ENCODE measurements at places on chromosomes 3 and 15.

GRCh38 chr3:43031485-43031884 lies 52.4 kb downstream of the GASK1A start:
- DNase-seq, result no peak

DNA sequence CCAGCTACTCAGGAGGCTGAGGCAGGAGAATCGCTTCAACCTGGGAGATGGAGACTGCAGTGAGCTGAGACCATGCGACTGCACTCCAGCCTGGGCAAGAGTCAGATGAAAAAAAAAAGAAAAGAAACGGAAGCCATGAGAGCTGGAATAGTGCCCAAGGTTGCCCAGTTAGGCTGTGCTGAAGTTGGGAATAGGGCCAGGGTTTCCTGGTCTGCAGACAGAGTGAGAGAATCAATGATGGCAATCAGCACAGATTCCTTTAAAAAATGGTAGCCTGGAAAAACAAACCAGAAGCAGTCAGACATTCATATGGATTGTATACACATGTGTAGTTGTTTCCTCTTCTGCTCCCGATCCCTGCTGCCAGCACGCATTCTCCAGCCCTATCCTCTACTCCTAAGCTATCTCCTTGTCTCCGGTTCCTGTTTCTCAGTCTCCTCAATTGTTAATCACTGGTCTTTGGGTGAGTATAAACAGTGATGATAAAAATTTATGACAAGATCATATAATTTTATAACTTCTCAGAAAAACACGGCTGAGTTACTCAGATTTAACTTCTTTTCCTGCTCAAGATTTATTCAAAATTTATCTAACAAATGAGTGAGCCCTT lies 316.2 kb upstream of the UMPS start:
- no peak for DNase-seq

- DNase-seq, result no peak
Observed at GRCh38 chr3:154602241-154602640, 172.3 kb upstream of the GPR149 start.

- DNase-seq, result no peak
Observed at GRCh38 chr3:156668073-156668763, 6.2 kb upstream of the TIPARP start.

- peak; percentile 6 for DNase-seq
Observed at GRCh38 chr15:64566629-64567427, 106.5 kb downstream of the ZNF609 start.

DNA sequence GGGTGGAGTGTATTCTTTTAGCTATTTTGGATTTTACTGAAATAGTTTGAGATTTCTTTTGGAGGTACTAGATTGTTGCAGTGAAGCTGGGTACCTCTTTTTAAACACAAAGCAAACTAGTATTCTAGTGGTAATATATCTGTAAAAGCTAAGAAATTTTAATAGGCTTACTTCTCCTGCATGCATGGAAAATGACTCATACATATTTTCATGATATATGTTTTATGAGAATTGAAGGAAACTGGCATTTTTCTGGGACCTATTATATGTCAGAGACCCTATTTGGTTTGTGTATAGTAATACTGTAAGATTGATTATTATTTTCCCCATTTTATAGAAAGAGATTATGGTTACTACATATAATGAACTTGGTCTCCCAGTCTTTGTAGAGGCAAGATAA lies 851.0 kb downstream of the DIPK2A start:
- DNase-seq, result no peak

GRCh38 chr3:110227991-110228390 lies 843.6 kb upstream of the NECTIN3 start:
- no peak for DNase-seq

DNA sequence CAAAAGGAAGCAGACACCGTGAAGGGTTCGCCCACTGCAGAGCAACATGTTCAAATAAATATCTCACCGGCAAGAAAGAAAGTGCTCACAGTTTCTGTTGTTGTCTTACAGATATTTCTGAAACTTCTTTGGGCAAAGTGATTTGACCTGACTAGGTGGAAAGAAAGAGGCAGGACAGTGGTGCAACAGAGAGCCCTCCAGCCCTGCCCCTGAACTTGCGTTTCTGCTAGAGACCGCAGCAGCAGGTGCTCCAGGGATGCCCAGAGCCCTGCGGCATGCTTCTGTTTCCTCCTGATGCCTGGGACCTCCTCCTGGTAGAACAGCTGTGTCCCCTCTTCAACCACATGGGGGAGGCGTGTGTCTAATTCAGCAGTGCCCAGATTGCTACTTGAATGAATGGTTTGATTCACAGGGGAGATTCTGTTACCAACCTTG lies 123.4 kb downstream of the ATP10A start:
- DNase-seq, result no peak

DNA sequence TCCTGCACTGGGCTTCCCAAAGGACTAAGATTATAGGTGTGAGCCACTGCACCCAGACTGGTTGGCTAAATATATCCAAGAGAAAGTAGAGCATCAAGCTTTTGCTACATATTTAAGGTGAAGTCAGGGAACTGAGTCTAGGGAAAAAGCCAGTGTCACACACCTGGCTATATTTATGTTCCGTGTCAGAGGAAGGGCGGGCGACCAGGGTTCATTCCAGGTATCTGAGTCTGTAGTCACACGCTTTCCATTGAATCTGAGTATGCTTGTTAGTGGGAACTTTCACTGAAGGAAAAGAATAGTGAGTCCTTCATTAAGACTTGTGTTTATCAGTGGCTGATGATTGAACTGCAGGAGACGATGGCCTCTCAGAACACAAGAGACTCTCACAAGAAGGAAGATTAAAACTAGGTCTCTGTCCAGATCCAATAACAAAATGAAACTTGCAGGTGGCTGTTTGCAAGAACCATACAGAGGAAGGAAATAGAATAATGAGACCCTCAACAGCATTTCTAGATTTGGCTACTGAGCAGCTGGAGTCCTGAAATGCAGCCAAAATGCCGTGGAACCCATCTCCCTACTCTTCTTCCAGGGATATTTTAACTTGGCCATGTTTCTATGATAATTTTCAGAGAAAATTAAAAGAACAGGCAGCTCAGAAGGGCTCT lies 276.3 kb downstream of the THSD4 start:
- no peak for DNase-seq

DNA sequence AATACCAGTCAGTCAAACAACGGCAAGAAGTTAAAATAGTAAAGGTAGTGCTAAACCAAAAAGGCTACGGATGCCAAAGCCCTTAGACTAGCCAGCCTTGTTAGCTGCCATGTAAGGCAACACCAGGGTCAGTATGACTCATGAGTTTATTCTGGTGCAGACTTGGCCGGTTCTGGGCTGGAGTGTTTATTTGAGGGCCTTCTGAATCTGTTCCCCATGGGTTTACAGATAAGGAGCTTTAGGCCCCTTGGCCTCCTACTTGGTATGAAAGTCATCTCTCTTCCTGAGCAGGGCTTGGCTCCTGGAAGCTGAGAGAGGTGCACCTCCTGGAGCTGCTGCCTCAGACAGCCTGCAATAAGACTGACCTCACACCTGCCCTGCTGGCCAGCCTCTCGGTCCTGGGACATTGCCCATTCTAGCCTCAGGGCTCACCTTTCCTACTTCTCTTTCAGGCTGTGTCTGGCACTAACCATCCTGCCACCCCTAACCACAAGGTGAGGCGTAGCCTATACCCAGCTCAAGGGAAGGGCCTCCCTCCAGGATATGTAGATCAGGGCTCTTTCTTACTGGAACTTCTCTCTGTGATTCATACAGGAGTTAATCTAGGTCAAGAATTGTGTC lies 10.4 kb upstream of the RTP1 start:
- DNase-seq, result no peak

DNA sequence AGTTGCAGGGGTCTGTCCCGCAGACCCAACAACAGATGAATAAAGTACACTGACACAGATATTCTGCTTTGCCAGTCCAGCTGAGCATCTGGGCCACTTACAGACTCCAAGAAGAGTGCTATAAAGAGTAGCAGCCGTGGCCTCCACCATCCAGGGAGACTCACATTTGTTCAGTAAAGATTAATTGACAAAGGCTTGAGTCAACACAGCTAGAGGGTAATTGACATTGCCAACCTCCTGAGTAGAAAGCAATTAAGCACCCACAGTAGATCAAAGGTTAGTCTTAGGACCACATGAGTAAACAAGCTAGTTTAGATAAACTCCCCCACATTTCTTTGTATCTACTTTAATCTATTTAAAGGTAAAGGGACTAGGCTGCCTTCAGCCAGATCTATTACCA lies 16.3 kb upstream of the CRTC3 start:
- DNase-seq, result no peak

- DNase-seq, result no peak
Observed at GRCh38 chr3:67947808-67948508, 293.5 kb upstream of the SUCLG2 start.

DNA sequence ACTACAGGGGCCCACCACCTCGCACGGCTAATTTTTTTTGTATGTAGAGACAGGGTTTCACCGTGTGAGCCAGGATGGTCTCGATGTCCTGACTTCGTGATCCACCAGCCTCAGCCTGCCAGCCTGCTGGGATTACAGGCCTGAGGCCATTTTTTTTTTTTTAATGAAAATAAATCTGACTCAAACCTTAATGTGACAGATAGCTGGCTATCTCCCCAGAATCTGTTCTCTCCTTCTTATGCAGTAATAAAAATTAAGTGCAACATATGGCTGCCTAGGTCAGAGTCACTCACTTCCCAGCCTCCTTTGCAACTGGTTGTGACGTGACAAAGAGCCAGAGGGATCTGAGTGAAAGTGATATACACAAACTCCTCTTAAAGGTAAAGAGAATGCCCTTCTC lies 53.0 kb downstream of the ZNF148 start:
- DNase-seq, result peak; percentile 38

DNA sequence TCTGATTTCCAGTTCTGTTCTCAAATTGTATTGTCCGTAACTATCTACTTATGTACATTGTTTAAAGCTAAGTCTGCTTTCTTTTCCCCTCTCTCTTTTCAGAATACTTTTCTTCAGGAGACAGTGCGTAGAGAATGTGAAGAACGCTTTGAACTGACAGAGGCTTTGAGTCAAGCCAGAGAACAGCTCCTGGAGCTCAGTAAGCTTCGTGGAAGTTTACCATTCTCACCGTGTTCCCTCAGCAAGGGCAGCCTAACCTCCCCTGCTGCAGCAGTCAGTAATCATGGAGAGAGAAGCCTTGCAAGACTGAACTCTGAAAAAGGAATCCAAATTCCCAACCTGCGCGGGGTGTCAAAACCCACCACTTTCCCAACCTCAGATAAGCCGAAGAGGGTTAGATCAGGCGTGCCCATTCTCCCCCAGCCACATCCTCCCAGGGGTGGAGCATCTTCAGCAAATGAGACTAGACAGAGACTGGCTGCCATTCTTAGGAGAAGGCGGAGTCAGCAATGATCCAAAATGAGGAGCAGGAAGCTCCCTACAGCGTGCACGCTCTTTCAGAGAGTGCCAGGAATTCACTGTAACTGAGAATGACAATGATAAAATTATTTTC lies 114.6 kb downstream of the CCNL1 start:
- DNase-seq, result no peak

DNA sequence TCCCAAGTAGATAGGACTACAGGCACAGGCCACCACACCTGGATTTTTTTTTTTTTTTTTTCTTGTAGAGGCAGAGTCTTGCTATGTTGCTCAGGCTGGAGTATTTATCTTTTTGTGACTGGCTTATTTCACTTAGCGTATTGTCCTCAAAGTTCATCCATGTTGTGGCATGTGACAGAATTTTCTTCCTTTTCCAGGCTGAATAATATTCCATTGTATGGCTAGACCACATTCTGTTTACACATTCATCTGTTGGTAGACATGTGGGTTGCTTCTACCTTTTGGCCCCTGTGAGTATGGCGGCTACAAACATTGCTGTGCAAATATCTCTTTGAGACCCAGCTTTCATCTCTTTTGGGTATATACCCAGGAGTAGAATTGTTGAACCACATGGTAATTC lies 160.2 kb upstream of the SMAD3 start:
- DNase-seq, result no peak

GRCh38 chr15:84111575-84111974 lies 124.0 kb upstream of the GOLGA6L4 start:
- no peak for DNase-seq

DNA sequence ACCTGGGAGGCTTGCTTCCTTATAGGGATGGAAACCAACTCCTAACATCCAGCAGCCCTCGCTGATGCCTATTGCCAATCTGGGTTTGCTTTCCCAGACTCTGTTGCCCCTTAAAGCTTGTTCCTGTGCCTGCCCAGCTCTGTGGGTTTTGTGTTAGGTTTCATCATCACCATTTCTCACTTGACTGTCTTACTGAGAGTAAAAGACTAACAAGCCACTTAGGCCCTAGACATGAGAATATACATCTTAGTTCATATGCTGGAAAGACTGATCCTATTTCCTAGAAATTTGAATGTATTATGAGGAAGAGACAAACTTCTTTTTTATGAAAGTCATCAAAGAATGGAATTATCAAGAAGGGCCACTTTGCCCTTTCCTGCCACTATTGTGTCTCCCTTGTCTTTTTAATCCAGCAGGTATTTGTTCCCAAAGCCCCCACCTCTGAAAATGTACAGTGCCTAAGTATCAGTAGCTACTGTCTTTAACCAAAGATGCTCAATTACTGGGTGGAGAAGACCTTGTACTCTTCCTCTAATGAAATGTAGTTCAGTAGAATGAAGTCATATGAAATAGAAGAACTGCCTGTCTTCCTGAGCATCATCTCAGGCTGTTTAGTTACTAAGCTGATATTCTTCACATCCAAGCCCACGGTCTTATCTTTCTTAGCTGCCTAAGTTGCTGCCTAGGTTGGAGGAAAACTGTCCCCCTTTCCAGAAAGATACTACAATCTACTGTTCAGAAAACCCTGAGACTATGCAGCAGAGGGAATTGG lies 59.8 kb upstream of the ZPLD1 start:
- DNase-seq, result no peak

DNA sequence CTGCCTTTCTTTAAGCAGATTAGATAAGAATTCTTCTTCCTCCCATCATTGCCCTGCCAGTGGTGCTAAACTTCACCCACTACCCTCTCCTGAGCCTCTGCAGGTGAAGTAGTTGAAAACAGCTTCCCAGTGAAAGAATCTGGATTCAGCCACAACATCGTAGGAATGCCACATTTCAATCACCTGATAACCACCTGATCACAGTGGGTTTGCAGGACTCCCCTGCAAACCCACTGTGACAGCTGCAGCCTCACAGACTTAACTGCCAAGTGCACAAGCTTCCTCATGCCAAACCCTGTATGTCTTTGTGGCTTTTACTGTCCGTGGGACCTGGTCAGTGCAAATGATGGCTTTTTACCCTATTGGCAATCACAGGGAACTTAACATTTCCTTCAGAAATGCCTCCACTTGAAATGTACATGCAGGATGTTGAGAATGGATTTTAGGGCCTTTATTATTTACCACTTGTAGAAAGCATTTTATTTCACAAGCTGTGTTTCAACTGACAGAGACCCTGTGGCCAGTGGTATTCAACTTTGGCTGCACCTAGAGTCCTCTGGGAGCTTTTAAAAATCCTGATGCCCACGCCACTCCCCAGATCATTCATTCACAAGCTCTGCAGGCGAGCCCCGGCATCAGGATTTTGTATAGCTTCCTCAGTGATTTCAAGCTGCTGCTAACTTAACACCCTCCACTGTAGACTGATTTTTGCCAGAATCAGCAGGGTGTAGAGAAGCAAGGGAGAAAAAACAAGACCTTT lies 49.1 kb downstream of the OXNAD1 start:
- DNase-seq, result no peak

All from HEK293T (cell line).